GM03348 (cell line): ENCODE measurements at places on chromosomes 1 and 21.

DNA sequence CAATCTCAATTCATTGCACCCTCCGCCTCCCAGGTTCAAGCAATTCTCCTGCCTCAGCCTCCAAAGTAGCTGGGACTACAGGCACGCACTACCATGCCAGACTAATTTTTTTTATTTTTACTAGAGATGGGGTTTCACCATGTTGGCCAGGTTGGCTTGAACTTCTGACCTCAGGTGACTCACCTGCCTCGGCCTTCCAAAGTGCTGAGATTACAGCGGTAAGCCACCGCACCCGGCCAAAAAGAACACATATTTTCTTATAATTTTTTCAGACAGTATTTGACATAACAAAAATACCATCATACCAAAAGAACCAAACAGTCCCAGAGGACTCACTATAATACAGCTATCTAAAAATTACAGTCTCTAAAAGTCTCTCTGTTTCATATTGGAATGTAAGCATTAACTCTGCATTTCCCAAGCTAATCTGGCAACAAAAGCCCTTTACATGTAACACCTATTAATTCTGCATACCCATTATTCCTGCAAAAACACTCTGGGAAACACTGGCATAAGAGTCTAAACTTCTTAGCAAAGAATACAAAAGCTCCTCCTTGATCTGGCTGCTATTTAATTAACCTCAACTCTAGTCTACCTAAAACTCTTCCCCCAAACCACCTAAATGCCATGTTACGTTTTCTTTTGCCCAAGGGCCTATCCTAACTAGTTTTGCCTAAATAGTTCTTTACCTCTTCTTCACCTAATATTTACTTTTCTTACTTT lies 26.9 kb downstream of the WDR26 start:
- DNase-seq, result no peak

DNA sequence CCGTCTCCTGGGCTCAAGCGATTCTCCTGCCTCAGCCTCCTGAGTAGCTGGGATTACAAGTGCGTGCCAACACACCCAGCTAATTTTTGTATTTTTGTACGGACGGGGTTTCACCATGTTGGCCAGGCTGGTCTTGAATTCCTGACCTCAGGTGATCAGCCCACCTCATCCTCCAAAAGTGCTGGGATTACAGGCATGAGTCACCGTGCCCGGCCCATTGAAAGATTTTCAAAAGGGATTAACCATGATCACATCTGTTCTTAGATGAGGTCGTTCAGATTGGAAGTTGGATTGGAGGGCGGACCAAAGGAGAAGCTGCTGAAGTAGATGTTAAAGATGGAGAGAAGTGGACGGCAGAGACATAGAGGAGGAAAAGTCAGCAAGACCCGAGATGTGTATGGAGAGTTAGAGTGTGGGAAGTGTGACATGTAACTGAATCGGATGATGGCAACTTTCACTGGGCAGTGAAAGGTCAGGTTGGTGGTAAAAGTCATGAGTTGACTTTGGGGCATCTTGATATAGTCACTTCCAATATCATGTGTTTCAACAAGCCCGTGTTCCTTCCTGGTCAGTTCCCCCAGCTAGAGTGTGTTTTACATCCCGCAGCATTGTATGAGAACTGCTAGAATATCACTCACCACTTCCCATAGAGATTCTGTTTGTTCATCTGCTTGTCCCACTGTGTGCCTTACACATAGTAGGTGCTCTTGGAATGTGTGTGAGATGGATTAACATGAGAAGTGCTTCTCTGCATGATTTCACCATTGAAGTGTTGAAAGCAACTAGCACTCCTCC lies 54.4 kb upstream of the TINAGL1 start:
- DNase-seq, result no peak

- DNase-seq, result peak; percentile 41
Measured at GRCh38 chr1:110477041-110477440, 26.1 kb downstream of the PROK1 start.

DNA sequence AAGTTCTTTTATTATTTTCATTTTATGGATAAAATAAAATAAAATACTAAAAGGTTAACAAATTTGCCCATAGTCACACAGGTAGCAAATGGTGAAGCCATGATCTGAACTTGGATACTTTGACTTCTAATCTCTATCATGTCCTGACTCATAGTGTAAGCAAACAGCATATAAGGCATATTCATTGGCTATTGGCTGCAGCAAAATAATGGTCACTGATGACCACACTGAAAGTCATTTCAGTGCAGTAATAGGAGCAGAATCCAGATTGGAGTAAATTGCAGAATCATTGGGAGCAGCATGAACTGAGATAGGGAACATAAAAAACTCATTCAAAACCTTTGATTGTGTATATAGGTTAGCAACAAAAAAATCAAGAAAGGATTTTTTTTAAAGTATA lies 262.9 kb downstream of the PLA2G4A start:
- no peak for DNase-seq

DNA sequence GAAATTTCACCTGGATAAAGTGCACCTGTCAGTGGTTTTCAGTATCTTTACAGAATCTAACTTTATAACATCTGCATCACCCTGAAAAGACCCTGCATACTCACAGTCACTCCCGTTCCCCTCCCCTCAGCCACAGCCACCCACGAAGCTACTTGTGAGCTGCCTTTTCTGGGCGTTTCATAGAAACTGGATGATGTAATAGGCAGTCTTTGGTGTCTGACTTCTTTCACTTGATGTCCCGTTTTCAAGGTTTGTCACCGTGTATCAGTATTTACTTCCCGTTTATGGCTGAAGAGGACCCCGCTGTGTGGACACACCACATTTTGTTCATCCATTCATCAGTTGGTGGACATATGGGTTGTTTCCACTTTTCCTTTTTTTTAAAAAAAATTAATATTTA lies 47.8 kb upstream of the LRRC3 start:
- DNase-seq, result peak; percentile 1

DNA sequence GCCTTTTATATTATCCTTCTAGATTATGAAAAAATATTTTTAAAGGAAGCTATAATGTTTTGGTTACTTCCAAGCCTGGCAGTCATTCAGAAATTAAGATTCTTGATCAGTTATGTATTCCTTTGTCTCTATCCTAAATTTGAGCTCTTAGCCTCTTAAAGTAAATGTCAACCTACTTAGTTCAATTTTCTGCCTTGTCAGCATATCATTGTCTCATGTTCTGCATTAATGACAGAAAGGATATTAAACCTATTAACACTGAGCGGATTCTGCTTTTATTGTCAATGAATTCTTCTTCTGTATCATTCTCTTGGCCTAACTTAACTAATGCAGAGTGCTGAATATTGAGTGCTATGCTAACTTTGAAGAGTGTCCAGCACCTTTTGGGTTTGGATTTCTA lies 56.0 kb downstream of the SDCCAG8 start:
- no peak for DNase-seq
